ENCODE measurements at places on chromosomes 2 and 18.
A peak's percentile ranks its signal among the peaks of the same experiment; 100 is the strongest.

GRCh38 chr18:30920757-30921156, 121.8 kb downstream of the DSC3 start:
- DNase-seq = no peak

GRCh38 chr2:215830304-215830703, 183.0 kb downstream of the MREG start:
- peak; percentile 51 for DNase-seq

GRCh38 chr18:39529358-39529757, 1963.8 kb upstream of the CELF4 start:
- DNase-seq = no peak

GRCh38 chr18:9400197-9400596, 65.6 kb downstream of the TWSG1 start:
- no peak for DNase-seq

DNA sequence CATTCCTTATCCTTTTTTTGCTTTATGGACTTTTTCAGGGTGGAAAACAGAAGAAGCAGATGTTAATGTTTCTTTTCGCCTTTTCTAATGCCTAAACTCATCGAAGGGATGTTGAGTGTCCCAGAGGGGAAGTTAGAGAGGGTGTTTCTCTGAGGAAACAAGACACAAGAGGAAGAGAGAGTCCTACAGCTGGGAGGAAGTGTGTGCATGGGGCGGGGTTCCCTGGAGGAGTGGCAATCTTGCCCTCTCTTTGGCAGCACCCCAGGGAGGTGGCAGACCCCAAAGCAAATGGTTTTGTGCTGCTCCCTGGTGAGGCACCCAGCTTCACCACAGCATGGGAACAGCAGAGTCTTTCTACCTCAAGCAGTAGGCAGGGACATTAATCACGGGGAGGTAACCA, 377.6 kb downstream of the RND3 start:
- DNase-seq = no peak

DNA sequence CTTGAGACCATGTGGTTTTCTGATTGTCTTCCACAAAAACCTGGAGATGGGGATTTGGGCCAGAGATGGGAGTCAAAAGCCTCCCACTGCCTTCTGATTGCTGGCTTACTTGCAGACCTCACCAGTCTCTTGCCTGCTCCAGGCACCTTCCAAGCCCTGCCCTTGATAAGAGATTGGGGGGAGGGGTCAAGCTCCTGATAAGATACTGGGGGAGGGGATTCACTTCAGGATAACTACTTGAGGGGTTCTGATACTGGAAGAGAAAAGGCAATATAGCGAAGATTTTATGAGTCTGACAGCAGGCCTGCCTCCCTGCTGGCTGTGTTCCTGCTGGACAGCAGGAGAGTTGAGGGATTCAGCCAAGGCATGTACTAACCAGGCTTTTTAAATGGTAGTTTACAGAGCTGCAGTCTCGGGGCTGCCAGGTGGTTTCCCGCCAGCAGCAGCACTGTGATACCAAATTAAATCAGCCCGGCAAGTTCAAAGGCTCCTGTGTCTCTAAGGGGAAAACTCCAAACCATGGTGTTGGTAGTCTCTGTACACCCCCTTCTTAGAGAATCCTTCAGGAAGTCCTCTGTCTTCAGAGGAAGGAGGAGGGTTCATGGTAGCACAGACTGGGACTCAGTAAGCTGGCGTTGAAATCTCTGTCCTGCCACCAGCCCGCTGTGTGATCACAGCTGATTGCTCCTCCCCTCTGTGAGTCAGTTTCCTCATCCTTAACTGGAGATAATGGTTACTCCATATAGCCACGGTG, 58.3 kb downstream of the FBXO36 start:
- no peak for DNase-seq

GRCh38 chr2:37842732-37843440, 82.2 kb upstream of the RMDN2 start:
- no peak for DNase-seq

DNA sequence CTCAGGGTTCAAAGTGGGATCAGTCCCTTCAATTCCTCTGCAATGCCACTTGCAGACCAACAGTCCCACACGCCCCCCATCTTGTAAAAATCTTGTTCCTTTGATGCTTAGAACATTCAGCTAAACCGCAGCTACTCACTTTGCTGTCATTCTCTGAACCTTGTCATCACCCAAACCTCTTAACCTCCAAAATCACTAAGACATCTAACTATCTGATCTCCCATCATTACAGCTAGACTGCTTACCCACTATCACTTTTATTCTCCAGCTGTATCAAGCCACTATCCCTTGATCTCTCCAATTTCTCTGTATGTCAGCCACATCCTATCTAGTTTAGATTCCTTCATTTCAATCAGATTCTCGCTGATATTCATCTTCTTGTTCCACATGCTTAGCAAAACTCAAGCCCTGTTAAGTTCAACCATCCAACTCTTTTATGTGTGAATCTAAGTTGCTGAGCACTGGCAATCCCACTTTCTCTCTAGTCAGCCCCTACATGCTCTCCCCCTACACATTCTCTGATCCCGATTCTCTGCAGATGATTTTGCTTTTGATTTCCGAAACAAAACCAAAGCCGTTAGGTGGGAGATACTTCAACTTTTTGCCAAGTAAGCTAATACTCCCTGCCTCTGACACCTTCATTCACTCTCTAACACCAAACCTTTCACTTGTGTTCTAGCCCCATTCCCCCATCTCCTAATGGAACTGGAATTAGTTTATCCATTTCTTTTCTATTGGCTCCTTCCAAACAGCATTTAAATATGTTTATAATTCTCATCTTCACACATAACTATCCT, 4.6 kb downstream of the GTF3C2 start:
- DNase-seq = no peak
